Heart left ventricle (tissue), 16 donors: ENCODE measurements at places on chromosomes 3 and 15.

DNA sequence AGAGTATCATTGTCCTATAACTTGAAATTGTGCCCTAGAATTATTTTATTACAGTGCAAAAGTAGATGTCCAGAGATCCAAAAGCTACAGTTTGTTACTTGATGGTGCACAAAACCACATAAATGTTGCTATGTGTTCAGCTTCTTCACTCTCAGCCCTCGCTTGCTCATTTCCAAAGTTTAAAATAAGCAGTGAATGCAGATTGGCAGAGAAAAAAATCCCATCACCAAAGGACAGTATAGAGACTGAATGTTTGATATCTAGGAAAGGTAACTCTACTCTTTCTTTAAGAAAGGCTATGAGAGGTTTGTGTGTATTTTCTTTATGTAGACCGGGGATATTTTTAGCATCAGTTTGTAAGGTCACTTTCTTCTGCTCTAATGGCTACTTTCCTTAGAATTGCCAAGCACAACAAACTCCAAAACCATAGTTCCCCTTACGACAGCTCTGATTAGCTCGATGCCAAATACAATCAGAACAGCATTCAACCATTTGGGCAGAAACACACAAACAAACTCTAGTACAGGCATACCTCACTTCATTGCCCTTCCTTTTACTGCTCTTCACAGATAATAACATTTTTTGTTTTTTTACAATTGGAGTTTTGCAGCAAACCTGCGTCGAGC lies 164.1 kb upstream of the CCDC54 start:
- DNase-seq: no peak

DNA sequence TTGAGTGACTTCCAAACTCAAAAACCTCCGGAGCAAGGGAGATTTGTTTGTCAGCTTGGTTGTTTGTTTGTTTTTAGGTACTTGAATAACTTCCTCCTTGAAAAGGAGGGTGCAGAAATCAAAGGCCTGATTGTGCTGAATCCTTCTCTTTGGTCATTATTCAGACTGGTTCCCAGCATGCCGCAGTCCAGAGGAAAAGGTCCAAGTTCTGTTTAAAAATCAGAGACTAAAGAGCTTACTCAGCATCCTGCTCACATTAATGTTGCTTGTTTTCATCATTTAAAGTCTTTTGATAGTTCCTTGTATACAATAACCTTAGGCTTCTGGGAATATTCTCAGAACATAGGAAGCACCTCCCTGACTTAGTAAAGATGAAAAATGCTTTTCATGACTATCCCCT lies 982 bp upstream of the SCG3 start:
- DNase-seq: no peak

DNA sequence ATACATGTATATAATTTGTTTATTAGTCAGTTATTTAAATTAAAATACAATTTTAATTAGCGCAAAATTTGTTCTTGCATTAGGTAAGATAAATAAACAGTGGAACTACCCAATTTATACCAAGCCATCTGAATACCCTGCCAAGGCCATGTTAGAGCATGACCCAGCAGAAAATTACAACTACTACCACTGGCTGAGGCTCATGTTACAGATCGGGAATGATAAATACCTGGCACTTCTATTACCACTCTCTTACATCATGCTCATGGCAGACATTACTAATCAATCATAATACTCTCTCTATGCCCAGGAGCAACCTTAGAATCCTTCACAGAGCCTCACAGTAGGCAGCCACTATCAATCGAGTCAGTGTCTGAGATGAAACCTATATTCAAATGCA lies 21.2 kb upstream of the LMOD3 start:
- DNase-seq: no peak

DNA sequence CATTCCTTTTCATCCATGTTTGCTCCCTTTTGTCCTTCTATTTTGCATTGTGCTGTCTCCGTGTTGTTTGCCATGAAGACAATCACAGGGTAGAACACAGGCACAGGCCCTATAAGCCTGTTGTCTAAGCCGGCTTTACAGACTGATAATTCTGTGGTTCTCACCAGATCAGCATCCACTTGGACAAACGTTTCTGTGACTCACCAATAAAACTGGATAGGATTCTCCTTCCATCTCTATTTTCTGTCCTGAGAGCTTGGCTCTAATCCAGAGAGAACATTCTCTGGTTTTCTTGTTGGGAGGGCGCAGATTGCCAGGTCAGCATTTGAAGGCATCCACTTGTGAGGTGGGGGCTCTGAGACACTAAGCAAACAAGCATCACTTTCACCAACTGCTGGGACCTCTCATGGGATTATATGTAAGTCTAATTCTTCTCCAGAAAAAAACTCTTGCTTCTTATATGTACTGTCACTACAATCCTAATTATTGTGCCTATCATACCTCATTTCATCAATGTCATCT lies 101.6 kb downstream of the ERC2 start:
- no peak for DNase-seq
